Midbrain (tissue), 1 donor: ENCODE measurements at places on chromosomes 13 and 19.
A peak's percentile ranks its signal among the peaks of the same experiment; 100 is the strongest.

DNA sequence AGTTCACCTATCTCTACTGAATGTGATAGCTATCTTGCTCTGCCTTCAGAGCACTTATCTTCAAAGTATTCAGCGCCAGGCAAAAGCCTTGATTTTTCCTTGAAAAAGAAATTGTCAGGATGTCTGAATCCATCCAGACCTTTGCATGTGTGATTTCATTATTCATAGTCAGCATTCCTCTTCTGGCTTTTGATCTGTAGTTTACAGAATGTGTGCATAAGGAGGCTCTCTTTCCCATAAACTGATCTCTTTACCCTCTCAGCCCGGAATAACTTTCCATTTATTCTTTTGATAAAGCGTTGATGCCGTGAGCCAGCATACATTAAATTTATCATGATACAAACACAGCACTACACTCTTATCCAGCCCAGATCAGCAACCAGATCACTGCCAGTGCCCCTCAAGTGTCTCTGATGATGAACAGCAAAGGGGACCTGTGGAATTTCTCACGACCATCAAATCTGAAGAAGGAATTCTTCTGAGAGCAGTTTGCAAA is 130.8 kb downstream of the DNAJC15 start:
- no peak for DNase-seq

DNA sequence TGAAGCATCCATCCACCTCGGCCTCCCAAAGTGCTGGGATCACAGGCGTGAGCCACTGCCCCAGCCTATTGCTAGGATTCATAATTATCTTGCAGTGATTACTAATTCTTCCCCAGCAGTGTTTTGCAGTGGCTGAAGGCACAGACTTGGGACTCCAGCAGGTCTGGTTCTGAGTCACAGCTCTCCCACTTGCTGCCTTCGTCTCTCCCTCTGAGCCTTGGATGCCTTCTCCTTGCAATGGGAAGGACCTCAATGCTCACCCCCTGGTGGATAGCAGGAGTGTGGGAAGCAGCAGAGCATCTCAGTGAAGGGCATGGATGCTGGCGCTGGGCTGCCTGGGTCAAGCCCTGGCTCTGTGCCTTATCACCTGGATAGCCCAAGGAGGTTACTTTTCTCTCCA is 37.6 kb upstream of the SHKBP1 start:
- DNase-seq: no peak

DNA sequence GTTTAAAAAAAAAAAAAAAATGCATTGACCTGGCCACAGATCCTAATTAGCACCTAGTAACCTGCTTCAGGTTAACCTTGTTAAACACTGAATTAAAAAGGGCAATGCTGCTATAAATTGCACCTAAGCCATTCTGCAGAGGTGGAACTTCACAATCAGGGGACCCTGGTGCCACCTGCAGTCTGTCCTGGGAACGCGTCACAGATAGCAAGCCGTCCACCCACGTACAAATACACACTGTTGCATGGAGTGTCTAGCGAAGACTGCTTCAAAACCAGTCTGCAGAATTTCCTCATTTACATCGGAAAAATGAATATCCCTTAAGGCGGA is 169.3 kb downstream of the COL4A1 start:
- peak; percentile 52 for DNase-seq

DNA sequence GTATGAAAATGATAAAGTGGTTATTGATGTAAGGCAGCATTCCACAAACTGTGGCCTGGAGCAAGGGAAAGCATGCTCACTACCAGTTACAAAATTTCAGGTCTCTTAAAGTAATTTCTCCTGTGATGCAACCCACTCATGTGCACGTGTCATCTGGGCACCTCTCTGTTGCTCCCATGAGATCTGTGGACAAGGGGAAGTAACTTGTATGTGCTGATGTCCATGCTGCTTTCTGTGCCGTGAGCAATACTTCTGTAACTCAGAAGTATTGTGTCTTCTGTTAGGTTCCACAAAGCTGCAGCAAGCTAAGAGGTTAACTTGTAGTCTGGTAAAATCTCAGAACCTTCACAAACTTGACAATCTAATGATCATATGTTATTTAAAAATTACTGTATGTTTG is 930.0 kb upstream of the SLITRK6 start:
- DNase-seq: no peak

DNA sequence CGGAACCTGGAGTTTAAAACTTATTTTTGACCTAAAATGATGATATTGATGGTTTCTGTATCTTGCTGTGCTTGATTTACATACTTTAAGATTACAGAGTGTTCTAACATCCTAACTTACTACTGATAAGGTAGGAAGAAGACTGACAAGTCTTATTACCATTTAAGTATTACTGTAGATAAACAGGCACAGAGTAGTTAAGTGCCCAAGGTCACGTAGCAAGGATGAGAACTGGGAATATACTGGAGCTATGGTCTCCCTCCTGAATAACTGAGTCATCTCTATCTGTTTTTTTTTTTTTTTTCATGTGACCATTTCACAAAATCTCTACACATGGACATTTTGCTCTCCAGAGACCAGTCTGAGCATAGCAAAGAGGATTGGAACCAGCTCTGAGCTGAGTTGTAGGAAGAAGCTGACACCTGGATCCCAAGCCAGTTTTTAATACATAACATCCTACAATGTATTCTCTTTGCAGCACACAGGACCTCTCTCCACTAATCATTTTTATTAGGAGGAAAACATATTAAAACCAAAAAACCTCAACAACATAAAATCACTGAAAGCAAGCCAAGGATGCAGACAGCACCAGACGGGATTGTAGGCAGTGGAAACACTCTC is 173.5 kb downstream of the DNAJC15 start:
- DNase-seq: no peak

- DNase-seq: no peak
Measured at GRCh38 chr19:15453906-15454860, 4.4 kb upstream of the WIZ start.

DNA sequence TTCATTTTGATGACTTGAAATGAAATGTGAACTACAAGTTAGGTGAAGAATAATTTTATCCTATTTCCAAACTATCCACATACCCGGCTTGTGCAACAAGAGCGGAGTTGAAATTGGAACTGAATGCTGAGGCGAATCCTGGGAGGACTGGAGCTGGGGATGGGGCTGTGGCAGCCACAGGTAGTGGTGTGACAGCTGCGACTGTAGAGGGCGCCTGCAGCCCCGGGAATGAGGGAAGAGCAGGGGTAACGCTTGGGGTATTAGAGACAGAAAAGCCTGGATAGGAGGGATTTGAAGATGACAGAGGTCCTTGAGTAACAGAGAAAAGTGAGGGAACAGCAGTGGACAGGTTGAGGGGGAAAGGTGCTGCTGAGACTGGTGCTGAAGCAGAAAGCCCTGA is 22.0 kb upstream of the STOML3 start:
- no peak for DNase-seq

- no peak for DNase-seq
Measured at GRCh38 chr13:101453784-101454201, 1.3 kb downstream of the ITGBL1 start.

GRCh38 chr19:48987323-48987722 is 5.8 kb downstream of the GYS1 start:
- DNase-seq: no peak

- DNase-seq: no peak
Measured at GRCh38 chr19:1685046-1685445, 32.6 kb upstream of the TCF3 start.

GRCh38 chr19:54572696-54573311 is 786 bp upstream of the LILRA2 start:
- no peak for DNase-seq

DNA sequence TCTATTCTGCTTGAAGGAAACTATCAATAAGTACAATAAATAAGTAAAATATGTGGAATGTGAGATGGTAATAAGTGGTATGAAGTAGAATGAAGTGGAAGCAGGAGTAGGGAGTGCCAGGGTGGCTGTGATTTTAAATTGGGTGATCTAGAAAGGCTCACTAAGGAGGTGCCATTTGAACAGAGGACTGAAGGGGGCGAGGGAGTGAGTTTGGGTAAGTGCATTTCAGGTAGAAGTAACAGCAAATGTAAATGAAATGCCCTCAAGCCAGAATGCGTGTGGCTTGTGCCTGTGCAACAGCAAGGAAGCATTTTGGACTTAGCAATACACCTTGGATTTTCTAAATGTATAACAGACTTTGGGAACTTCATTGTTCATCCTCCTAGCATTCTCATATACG is 77.1 kb downstream of the CCNA1 start:
- no peak for DNase-seq

DNA sequence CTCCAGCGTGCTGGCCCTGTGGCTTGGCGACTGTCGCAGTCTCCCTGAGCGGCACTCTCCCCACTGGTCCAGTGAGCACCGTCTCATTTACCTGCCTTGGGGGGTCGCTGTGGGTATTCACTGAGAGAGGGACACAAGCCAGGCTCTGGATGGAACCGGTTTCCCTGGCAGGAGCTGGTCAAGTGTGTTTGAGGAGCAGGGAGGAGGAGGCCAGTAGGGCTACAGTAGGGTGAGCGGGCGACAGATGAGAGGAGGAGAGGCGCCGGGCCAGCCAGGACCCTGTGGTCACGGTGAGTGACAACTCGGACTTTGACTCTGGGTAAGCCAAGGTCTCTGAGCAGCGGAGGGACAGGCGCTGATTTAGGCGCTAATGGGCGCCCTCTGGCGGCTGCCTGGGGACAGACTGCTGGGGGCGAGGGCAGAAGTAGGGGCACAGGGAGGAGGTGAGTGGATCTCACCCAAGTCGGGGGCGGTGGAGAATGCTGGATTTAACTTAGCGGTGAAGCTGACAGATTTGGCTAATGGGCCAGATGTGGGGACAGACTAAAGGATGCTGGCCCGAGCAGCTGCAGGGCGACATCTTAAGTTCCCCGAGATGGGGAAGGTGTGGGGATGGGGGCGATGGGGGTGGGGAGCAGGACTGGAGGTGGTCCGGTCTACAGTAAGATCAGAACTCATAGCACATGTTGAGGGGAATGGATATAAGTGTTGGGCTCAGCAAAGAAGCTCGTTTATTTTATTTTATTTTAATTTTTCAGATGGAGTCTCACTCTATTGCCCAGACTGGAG is 4.7 kb upstream of the PRMT1 start:
- peak; percentile 76 for DNase-seq

DNA sequence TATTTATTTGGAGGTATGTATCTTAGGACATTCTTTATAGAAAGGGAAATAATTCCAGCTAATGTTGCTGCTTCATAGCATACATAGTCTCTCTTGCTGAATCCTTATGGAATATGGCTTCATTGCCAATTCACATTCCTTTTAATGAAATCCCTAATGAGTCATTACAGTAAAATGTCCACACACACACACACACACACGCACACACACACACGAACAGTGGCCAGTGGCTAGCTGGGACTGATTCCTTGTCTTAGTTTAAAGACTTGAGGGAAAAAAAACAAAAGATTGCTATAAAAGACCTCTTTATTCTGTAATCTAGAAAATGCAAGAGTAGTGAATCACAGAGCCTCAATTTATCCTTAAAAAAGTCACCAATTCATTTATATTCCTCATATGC is 301.6 kb downstream of the SLITRK6 start:
- no peak for DNase-seq

- DNase-seq: no peak
Measured at GRCh38 chr13:36323951-36324566, 22.1 kb downstream of the SPART start.

GRCh38 chr13:40221460-40222201 is 444.8 kb downstream of the FOXO1 start:
- DNase-seq: no peak

GRCh38 chr19:6856749-6857372 is 30.5 kb upstream of the ADGRE1 start:
- DNase-seq: no peak

DNA sequence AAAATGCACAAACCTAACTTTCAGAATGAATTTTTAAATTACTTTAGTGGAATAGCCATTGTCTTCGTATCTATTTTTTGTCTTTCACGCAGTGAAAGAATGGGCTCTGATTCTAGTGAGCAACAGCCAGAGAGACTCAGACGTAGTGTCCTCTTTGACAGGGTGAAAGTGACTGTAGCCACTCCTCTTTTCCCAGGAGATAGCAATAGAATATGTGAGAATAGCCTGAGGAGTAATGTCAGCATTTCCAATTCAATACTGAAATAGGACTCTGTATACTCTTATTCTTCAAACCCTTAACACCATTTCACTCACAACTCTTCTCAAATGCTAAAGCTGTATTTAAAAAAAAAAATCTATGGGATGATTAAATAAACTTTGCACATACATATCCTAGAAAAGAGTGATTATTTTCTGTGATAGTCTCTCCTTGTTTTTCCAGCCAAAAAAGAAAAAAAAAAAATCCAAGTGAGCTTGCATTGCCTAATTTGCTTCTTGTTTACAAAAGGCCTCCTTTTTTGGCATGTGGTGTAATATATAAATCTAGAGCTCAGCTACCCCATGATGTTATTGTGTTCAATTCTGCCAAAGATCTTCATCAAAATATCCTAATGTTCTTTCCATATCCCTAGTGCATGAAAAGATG is 626.1 kb upstream of the SLITRK6 start:
- DNase-seq: no peak

- no peak for DNase-seq
Measured at GRCh38 chr13:41463838-41464602, 6.7 kb downstream of the RGCC start.

- no peak for DNase-seq
Measured at GRCh38 chr13:26584713-26585112, 27.2 kb downstream of the WASF3 start.

DNA sequence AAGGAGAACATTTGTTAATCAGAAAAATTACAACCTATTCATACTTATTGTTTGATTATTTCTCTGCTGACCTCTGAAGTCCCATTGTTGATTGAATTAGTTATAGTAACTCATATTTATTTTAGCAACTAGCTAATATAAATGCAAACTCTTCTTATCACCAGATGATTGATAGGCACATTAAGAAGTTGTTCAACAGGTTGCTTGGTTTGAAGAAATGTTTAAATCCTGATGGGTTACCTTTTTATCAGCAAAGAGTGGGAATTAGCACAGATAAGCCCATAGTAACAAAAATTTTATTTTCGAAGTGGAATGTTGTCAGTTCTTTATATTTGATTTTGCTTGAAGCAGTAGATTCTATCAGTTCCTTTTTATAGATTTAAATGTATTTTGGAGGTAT is 44.4 kb downstream of the KLF5 start:
- no peak for DNase-seq
